ENCODE measurements at places on chromosomes 11 and 22. TPM values are rescaled to one million over a fixed set of nuclear protein-coding genes. Genes with fewer than 3 reads are reported as not detected.

Gene C11orf91
- not detected for total RNA-seq

Gene GUCY1A2
- total RNA-seq, result 1.9 TPM

Gene DSCAML1
- total RNA-seq, result 0.27 TPM

Gene JAM3
- total RNA-seq, result 42.8 TPM

Gene PNPLA3
- 24.6 TPM for total RNA-seq

Gene IL10RA
- 0.31 TPM for total RNA-seq

Gene CD248
- total RNA-seq, result 3.7 TPM

Gene OR51A4
- not detected for total RNA-seq

Gene EIF3L
- total RNA-seq, result 639 TPM

Gene NEFH
- total RNA-seq, result 2.0 TPM

Gene GGTLC3
- total RNA-seq, result not detected

Gene DBX1
- total RNA-seq, result not detected

Gene TPBGL
- total RNA-seq, result 0.25 TPM

Gene OR10A2
- not detected for total RNA-seq

Gene CDC42BPG
- 12.3 TPM for total RNA-seq

Gene AIFM3
- 1.4 TPM for total RNA-seq

Gene DPAGT1
- total RNA-seq, result 62.9 TPM

Gene OR52A1
- total RNA-seq, result 12.2 TPM

Gene C11orf16
- not detected for total RNA-seq

Gene NOX4
- total RNA-seq, result 2.3 TPM

Gene C11orf21
- total RNA-seq, result not detected

Gene ABCC8
- 2.6 TPM for total RNA-seq

Gene CEP126
- 1.3 TPM for total RNA-seq

Gene TCN2
- total RNA-seq, result 30.0 TPM

Gene SLC43A3
- total RNA-seq, result 32.5 TPM

Gene TMPRSS4
- total RNA-seq, result 0.58 TPM

Gene FOLR3
- total RNA-seq, result not detected

Gene OR10A4
- not detected for total RNA-seq

Gene DNAJB13
- 0.54 TPM for total RNA-seq

Gene IFTAP
- 22.3 TPM for total RNA-seq

Gene OR52N5
- total RNA-seq, result not detected

Gene CABP4
- total RNA-seq, result not detected

Gene OR52I2
- not detected for total RNA-seq

Gene MUS81
- 30.2 TPM for total RNA-seq

Gene HYLS1
- total RNA-seq, result 12.6 TPM

Gene MRGPRX2
- total RNA-seq, result not detected

Gene GRK3
- total RNA-seq, result 35.3 TPM

Gene LYVE1
- not detected for total RNA-seq

Gene SYT13
- 12.3 TPM for total RNA-seq

Gene OOSP3
- total RNA-seq, result not detected

Gene ANKK1
- not detected for total RNA-seq

Gene SPDYC
- total RNA-seq, result not detected

Gene BIK
- total RNA-seq, result 2.1 TPM

Gene UBQLN3
- total RNA-seq, result not detected

Gene OR8A1
- not detected for total RNA-seq

Gene IL17REL
- total RNA-seq, result 0.20 TPM

All from H1 (cell line).